ENCODE measurements at places on chromosomes 12 and 14. TPM values are rescaled to one million over a fixed set of nuclear protein-coding genes. Genes with fewer than 3 reads are reported as not detected.

DNA sequence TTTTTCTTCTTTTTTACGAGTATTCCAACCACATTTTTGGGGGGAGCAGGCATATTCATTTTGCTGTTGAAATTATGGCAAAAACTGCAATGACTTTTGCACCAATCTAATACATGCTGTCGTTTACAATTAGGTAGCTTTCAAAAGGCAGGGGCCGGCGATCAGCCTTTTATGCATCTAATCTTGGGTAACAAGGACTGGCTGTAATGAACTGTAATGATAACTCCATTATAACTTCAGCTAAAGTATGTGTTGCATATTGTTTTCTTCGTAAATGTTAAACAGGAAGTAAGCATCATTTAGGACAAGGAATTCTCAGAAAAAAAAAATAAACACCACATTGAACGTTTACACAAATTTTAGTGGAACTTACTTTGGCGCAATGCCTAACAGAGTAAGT lies 30.3 kb upstream of the KLRF1 start:
- no peak for DNase-seq

GRCh38 chr12:122872815-122873361 lies 23.0 kb downstream of the VPS37B start:
- DNase-seq = no peak

DNA sequence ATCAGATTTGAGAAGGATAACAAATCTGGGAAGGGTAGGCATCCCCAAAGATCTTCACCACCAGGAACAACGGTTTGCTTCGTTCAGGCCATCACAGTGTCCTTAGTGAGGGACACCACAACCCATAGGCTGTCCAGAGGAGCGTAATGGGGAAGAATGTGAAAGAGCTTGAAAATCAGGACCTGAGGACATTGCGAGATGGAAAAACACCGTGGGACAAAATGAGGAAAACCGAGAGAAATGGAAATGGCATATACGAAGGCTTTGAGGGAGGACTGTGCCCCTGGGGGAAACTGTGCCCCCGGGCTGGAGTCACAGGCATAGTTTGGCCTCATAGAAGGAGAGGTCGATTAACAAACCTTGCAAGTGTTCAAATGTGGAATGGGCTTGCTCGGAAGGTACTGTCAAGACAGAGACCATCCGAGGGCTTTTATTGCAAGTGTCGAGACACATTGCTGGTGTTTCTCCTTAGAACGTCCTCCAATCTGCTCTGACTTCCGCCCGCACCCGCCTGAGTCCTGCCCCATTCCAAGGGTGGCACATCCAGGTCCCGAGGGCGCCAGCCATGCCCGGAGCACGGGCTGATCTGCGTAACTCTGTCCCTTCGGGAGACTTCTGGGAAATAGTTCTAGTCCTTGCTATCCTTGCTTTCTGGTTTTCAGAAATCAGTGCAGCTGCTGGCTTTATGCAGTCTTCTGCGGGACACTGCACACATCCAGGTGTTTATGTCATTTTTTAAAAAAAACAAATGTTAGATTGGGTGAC lies 885 bp upstream of the PALS1 start:
- no peak for DNase-seq

DNA sequence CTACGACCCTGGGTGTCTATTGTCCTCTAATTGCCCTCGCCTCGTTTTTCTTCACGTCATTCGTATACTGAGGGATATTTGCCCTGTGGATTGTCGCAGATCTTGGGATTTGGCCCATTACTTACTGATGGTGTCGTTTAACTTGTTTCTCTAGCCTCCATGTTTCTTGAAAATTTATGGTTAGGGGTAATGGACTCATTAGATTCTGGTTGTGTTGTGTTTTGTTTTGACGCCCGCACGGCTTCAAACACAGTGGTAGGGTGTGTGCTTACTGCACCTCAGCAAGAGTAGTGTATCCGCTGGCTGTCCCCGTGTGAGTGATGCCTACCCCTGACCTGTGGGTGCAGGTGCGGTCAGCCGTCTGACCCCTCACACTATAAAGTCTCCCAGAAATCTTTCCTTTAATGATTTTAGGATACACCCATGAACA lies 874 bp upstream of the RNU6-8 start:
- peak; percentile 7 for DNase-seq

DNA sequence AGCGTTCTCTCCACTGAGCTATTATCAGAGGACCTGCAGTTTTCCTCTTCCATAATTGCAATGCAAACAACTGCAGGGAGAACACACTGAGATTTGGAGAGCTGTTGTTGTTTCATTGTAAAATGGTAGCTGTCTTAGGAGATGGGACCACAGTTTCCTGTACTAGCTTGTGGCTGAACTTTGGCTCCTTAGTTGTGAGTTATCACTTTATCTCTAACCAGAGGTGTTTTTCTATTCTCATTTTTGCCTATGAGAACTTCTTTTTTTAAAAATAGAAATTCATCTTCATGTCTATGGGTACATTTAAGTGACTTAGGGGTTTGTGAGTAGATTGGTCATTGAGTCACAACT lies 216.5 kb downstream of the SLC38A4 start:
- no peak for DNase-seq

DNA sequence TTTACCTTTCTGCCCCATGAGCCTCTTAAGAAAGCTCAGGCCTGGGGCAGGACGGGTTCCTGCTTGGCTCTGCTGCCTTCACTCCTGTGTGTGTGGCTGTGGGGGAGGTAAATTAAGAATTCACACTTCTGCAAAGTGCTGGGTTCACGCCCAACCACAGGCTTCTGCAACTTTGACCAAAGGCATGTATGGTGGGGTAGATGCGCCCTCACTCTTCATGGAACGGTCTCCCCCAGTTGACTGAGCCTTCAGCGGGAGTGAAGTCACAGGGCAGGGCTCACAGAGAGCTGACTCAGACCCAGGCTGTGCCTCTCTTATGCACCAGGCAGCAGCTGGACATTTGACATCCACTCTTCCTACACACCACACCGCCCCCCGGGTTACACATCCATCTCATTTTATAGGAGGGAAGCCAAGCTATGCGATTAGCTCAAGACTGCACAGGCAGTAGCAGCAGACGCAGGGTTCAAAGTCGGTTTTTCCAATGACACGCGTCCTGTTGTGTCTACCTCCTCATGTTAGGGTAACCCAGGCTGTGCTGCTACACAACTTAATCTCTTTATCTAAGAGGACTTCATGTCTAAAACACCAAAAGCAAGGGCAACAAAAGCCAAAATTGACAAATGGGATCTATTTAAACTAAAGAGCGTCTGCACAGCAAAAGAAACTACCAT lies 15.4 kb upstream of the BCL11B start:
- DNase-seq = no peak

- DNase-seq = no peak
Observed at GRCh38 chr12:44571006-44571550, 305.0 kb downstream of the NELL2 start.

GRCh38 chr14:29111554-29111953 lies 345.0 kb downstream of the FOXG1 start:
- DNase-seq = no peak

DNA sequence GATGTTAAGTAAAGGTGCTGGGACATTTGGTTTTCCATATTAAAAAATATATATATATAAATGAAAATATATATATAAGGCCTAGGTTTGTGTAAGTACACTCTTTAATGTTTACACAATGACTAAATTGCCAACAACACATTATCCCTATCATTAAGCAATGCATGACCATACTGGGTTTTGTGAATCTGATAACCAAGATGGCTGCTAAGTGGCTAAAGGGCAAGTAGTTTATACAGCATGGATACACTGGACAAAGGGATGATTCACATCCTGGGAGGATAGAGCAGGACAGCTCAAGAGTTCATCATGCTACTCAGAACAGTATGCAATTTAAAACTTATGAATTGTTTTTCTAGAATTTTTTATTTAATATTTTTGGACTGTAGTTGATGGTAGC lies 89.3 kb downstream of the FIGNL2 start:
- no peak for DNase-seq

- DNase-seq = no peak
Observed at GRCh38 chr12:53133722-53134121, 30.4 kb downstream of the SOAT2 start.

- no peak for DNase-seq
Observed at GRCh38 chr14:68680541-68681051, 112.3 kb downstream of the ZFP36L1 start.

GRCh38 chr14:69468949-69469348 lies 15.6 kb upstream of the PLEKHD1 start:
- DNase-seq = no peak

GRCh38 chr14:35229792-35230089 lies 62.4 kb upstream of the PSMA6 start:
- no peak for DNase-seq

- no peak for DNase-seq
Observed at GRCh38 chr12:77625441-77625840, 205.3 kb upstream of the NAV3 start.

- no peak for DNase-seq
Observed at GRCh38 chr14:85088192-85088591, 441.8 kb upstream of the FLRT2 start.

Gene UNC79
- total RNA-seq = not detected

Gene NEDD1
- 25.0 TPM for total RNA-seq
